ENCODE measurements at places on chromosomes 11 and 22.

GRCh38 chr11:8558436-8558835, 35.6 kb downstream of the STK33 start:
- DNase-seq: no peak

DNA sequence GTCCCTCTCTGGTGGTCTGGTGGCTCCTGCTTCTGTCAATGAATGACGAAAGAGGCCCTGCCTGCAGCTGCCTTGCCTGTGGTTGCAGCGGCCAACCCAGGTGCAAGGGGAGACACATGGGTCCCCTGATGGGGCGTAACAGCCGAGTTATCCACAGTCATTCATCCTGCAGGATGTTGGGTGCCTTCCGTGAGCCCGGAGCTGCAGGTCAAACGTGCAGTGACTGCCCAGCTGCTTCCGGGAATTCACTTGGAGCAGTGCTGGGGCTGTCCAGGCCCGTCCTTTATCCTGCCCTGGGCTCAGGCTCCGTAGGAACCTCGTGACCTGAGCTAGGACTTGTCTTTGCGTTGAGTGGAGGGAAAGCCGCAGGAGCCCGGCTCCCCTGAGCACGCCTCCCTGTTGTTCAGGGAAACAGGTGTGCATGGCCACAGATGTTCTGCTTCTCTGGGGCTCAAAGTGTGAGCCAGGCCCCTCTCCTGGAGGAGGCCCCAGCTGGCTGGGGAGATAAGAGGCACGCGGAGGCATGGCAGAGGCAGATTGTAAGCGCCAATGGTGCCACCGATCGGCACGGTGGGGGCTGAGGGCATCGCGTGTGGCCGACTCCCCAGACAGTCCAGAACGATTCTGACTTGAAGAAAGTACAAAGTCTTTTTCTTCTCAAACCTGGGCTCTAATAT, 635.4 kb downstream of the BRD1 start:
- no peak for DNase-seq

DNA sequence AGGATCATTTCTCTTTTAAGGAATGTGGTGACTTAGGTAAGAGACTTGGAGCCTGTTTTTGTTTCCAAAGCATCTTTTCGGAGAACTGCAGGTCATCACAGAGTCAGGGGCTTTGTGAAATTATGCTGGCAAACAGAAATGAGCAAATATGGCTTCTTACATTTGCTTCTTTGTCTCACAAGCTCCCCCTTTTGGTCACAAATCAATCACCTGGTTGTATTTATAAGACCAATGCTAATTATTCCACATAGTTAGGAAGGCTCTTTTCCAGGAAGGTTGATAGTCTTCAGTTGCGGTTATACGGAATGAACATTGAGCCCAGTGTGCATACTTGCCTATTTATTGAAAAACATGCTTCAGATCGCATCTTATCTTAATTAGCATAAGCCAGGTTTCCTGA, 34.6 kb upstream of the CEP126 start:
- no peak for DNase-seq

DNA sequence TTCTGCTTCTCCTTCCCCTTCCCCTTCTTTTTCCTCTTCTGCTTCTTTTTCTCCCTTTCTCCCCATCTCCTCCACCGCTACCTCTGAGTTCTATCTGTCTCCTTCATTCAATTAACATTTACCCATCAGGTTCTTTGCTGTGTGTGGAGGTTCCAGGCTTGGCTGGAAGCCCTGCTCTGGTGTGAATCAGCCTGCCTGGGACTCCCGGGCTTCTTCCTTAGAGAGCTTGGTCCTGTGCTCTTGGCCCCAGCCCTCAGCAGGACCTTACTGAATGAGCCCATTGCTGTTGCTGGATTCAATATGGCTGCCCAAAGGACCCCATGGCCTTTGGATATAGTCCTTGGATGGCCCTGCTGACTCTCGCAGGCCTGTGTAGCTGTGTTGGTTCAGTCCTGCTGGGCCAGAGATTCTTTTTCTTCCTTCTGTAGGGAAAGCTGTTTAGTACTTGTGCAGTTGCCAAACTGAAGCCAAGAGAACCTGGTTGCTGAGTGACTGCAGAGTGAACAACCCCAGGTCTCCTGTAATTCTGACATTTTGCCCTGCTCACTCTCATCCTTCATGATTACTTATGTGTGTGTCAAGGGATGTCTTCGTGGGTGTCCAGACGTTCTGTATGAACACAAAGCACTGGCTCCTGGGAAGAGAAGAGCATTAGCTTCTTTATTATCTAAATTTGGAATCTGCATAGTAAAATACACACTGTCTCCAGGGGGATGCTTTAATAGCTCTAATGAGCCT, 81.0 kb upstream of the ZBED5 start:
- DNase-seq: no peak

GRCh38 chr11:56841210-56841810, 92.8 kb upstream of the OR9G4 start:
- DNase-seq: peak; percentile 33

DNA sequence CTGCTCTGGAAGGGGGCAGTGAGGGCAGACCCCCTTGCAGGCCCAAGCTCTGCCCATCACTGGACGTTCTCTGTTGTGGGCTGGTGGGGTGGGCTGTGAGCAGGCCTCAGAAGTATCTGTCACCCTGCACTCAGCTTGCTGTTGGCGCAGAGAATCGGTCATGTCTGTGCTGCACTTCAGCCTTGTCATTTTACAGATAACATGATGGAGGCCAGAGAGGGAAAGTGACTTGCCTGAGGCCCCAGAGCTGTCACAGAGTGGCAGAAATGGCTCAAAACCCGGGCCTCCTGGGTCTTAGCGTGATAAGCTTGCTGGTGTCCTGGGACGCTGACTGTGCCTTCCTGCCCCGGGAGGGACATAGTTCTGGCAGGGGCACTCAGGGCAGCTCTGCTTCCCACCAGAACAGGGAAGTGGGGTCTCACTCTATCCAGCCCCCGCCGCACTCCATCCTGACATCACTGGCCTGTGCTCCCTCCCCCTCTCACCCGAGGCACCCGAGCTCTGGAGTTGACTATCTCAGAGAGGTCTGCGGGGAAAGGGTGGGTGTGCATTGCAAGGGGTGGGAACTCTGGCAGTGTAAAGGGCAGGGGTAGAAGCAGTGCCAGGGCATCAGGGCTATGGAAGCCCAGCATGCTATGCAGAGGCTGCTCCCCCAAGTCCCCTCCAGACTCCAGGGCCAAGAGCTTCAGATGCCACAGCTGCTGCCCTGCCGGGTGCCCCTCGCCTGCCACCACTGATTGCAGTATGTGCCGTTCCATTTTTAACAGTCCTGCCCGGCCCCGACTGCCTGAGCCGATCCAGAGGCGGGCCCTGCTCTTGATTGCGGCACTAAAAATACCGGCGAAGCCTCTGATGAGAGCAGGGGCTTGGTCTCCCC, 50.4 kb upstream of the NECTIN1 start:
- DNase-seq: no peak

DNA sequence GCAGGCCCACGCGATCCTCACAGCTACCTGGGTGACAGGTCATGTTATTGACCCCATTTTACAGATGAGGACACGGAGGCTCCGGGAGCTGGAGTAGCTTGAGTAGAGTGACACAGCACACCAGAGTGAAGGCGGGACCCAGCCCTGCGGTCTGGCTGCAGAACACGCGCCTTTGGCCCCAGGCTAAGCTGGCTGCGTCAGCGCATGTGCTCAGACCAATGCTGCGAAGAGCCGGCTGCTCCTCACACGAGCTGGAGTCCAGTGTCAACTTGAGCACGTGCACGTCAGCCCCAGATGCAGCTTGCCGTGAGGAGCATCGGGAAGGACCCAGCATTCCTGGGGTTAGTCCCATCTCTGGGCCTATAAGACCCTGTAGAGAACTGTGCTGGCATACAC, 49.9 kb downstream of the SCUBE1 start:
- no peak for DNase-seq

DNA sequence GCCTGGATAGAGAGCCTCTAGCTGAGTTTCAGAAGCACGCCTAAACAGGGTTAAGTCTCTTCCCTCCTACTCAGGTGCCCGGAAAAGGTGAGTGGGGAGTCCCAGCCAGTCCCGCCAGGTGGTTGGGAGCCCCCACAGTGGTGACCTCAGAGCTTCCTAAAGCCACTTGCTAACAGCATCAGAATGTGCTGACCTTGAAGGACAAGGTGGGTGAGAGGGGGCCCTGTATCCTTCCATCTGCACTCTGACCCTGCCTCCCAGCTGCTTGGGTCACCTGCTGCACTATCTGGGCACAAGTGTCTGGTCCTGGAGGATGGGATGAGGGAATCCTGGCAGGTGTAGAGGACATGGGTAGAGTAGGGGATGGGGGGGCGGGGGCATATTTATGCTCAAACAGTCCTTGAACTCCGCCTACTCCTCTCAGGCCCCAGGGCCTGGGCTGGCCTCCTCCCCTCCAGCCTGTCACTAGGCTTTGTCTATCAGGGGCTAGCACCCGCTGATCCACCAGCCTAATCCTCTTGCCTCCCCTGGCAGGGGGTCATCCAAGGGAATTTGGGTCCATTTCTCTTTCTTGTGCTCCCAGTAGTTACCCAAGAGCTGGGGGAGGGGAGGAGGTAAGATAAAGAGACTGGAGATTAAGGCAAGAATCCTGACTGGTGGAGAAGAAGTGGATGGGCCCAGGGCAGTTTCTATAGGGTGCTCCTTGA, 3.4 kb downstream of the USP2 start:
- no peak for DNase-seq

GRCh38 chr22:35465109-35465701, 65.3 kb downstream of the MCM5 start:
- DNase-seq: no peak

DNA sequence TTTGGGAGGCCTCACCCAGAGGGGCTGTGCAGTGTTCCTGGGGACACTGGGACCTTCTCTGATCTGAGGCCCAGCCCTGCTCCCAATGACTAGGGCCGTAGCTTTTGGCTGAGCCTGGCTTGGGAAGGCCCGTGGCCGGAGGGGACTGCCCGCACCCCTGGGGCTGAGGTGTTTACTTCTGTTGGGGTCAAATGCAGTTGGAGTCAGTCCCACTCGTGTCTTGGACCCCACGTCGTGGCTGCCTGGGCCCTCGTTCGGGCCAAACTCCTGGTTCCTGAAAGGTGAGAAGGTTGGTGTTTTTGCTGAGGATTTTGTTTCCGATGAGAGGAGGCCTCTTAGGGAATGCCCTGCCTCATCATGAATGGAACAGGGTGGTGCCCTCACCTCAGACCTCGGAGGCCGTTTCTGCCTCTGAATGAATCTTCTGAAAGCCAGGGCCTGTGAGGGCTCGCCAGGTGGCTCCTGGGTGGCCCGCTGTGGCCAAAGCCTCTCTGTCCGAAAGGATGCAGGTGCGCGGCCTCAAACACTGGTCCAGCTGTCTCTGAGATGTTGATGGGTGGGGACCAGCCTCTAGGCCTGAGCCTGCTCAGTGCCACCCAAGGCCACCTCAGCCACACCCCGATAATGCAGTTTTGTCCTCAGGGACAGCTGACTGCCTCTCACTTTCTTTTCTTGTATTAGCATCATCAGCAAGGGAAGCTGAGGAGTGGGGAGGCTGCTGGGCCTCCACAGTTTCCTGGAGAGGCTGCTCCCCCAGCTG, 40.3 kb upstream of the A4GALT start:
- no peak for DNase-seq

DNA sequence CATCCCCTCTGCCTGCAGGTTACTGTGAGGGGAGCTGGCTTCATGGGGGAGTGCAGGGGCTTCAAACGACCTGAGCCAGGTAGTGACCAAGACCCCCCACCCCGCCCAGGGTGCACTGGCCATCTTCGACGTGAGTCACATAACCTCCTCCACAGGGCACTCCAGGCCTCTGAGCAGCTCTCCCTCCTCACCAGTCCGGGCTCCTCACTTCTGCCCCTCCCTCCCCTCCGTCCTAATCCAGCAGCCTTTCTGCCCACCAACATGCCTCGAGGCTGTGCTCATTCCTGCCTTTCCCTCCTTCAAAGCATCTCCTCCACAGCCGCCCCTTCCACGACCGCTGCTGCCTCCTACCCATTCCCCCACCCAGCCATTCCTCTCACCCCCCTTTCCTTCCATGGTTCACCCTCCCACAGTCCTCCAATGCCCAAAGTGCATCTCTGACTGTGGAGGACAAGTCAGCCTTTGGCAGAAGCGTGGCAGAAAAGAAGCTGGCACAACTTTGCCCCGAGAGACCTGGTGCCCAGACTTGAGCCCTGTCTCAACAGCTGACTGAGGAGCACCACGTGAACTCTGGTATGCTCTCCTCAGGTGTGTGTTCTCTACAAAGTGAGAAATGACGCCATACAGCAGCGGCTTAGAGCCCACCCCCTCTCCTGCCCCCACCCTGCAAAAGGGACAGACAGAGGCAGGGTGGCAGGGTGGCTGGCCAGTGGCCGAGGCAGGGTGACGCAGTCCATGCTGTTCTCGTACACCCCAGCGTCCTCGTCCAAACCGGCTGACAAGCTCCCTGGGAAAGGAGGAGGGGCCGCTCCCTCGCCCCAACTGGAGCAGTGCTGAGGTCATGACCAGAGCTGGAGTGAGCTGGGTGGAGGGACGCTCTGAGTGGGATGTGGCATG, 30.4 kb downstream of the OPCML start:
- DNase-seq: no peak

GRCh38 chr11:36238881-36239280, 50.3 kb downstream of the COMMD9 start:
- no peak for DNase-seq

DNA sequence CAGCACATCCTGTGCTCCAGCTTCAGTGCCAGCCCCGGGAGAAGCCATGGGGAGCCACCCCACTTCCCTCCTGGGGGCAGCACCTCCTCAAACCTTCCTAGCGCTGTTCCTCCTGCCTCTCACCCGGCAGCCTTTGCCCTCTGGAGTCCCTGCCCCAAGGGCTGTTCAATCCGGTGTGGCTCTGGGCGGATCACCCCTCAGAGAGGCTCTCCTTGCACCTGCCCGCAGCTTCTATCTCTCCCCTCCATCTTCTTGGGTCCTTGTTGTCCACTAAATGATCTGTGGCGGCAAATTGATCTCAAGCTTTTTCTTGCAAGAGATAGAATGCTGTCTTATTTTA, 18.1 kb upstream of the CDKN1C start:
- no peak for DNase-seq

GRCh38 chr11:59769111-59769510, 13.9 kb downstream of the STX3 start:
- DNase-seq: no peak

DNA sequence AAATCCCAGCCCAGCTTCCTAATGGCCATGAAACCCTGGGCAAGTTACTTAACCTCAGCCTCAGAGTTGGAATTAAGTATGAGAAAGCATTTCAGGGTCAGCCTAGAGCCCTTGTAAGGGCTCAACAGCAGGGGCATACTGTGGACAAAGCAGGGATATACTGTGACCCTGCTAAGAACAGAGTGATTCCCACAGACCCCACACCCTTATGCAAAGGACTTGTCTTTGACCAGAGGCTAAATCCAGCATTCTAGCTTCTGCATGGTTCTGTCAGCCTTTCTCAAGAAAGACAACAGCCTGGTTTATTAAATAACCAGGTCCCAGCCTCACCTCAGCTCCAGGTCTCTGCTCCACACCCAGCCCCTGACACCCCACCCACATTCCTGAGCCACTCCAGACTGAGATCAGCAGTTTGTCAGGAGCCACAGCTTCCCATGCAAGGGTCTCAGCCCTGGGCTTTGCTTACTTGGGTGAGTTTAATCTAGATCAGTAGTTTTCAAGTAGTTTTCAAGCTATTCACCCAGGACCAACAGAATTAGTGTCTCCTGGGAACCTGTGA, 69.2 kb downstream of the GALNT18 start:
- DNase-seq: no peak

Data from frontal cortex (tissue), 4 donors.